ENCODE measurements at places on chromosomes 3 and 15. TPM values are rescaled to one million over a fixed set of nuclear protein-coding genes. Genes with fewer than 3 reads are reported as not detected.

- H3K4me1 ChIP-seq: peaks cover 6% of the 10 kb centered on the region
- H3K27me3 ChIP-seq: no peaks in the 10 kb centered on the region
- H3K27ac ChIP-seq: no peak overlapping the region
These were observed 42.1 kb downstream of the ESYT3 start for GRCh38 chr3:138476526-138476925.

DNA sequence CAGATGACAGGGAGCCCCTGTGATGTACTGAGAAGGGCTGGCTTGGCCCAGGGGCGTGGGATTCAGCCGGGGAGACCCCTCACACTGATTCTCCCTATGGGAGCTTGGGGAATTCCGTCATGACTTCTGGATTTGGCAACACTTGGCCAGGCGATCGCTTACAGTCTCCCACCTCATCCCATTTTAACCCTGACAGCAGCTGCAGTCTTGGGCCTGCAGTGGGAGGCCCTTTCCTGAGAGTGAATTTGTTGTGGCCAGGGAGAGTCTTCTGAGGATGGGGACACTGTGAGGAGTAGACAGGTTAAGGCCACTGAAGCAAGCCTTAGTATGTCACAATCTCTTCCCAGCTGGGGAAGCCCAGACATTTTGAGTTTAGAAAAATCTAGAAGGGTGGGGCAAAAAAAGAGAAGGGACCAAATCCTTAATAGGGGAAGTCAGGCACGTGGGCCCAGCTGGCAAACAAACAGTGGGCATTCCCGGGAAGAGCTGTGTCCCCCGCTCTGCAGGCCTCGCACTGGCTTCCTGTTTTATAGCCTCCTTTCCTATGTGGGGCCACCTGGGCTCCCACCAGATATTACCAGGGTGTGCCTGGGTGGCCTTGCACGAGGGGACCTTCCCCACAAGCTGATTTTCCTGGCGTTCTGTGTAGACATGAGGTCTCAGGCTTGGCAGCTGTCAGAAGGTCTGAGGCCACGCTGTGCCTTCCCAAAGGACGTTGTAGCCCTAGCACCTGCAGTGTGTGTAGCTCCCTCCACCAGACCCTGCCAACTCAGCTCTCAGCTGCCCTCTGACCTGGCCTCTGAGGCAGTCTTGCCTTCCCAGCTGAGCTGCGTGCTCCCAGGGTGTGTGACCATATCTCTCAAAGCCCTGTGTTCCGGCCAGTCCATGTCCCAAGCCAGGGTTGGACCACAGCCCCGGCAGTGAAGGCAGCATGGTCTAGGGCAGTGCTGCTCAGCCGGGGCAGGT lies 64.5 kb downstream of the FEM1B start:
- peaks cover 12% of the 10 kb centered on the region for H3K4me1 ChIP-seq
- H3K36me3 ChIP-seq: no peaks in the 10 kb centered on the region
- no peaks in the 10 kb centered on the region for H3K27me3 ChIP-seq

The PIGZ gene
- total RNA-seq: 5.1 TPM

The RPL29 gene
- 1,127 TPM for total RNA-seq

- no peak overlapping the region for H3K27ac ChIP-seq
- H3K36me3 ChIP-seq: no peaks in the 10 kb centered on the region
- peak; percentile 62 for DNase-seq
- H3K4me3 ChIP-seq: no peak overlapping the region
- peaks cover 46% of the 10 kb centered on the region for H3K4me1 ChIP-seq
- H3K27me3 ChIP-seq: no peaks in the 10 kb centered on the region
These were observed 129.2 kb upstream of the DPH6 start for GRCh38 chr15:35674873-35675781.

GRCh38 chr3:9415485-9416138 lies 18.2 kb downstream of the SETD5 start:
- H3K36me3 ChIP-seq: no peaks in the 10 kb centered on the region
- H3K27ac ChIP-seq: no peak overlapping the region
- peaks cover 14% of the 10 kb centered on the region for H3K4me1 ChIP-seq

The CHST2 gene
- 2.5 TPM for total RNA-seq

The ANKRD63 gene
- total RNA-seq: not detected

GRCh38 chr3:157858821-157859220 lies 247.4 kb downstream of the SHOX2 start:
- no peak overlapping the region for H3K27ac ChIP-seq
- no peak overlapping the region for H3K4me3 ChIP-seq
- no peaks in the 10 kb centered on the region for H3K4me1 ChIP-seq
- H3K27me3 ChIP-seq: no peaks in the 10 kb centered on the region
- no peaks in the 10 kb centered on the region for H3K36me3 ChIP-seq
- DNase-seq: no peak

The DPPA2 gene
- not detected for total RNA-seq

GRCh38 chr3:117306299-117306698 lies 596.7 kb downstream of the TUSC7 start:
- no peaks in the 10 kb centered on the region for H3K4me1 ChIP-seq
- H3K4me3 ChIP-seq: no peak overlapping the region
- H3K27ac ChIP-seq: no peak overlapping the region
- DNase-seq: no peak

DNA sequence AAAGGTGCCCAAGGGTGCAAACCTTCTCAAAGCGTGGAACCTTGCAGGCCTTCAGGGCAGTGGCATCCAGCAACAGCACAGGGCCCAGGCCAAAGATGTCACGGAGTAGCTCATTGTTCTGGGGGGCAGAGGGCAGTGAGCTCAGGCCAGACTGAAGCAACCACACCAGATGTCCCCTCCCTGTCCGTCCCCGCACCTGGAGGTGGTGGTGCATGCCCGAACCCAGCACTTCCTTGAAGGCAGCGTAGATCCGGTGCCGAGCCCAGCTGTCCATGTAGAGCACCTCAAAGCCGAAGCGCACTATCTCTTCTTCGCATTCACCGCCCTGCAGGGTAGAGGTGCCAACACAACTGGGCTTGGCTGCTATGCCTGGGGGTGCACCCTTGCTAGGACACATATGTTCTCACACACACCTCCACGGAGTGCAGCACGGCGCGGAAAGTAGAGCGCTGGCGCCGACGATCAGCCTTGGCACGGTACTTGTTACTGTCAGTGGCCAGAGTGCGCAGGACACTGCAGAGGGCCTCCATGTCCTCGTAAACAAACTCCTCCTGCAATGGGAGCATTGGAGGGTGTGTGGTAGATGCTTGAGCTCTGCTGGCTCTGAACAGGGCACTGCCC lies 3.7 kb downstream of the IFRD2 start:
- H3K4me1 ChIP-seq: peaks cover 11% of the 10 kb centered on the region
- DNase-seq: no peak
- H3K27ac ChIP-seq: no peak overlapping the region
- no peaks in the 10 kb centered on the region for H3K27me3 ChIP-seq
- H3K4me3 ChIP-seq: no peak overlapping the region
- peaks cover 35% of the 10 kb centered on the region for H3K36me3 ChIP-seq

GRCh38 chr15:39265261-39265660 lies 315.6 kb upstream of the THBS1 start:
- DNase-seq: no peak
- H3K27ac ChIP-seq: peak overlapping the region; percentile 89
- H3K4me3 ChIP-seq: no peak overlapping the region
- H3K36me3 ChIP-seq: no peaks in the 10 kb centered on the region

- no peak for DNase-seq
- H3K27ac ChIP-seq: no peak overlapping the region
- H3K4me1 ChIP-seq: no peaks in the 10 kb centered on the region
- H3K27me3 ChIP-seq: no peaks in the 10 kb centered on the region
These were observed 43.4 kb downstream of the COLQ start for GRCh38 chr3:15477951-15478639.

- no peak overlapping the region for H3K4me3 ChIP-seq
- peak overlapping the region; percentile 24 for H3K27ac ChIP-seq
- H3K36me3 ChIP-seq: no peaks in the 10 kb centered on the region
- DNase-seq: peak; percentile 64
- peaks cover 25% of the 10 kb centered on the region for H3K4me1 ChIP-seq
These were observed 27.0 kb downstream of the SHQ1 start for GRCh38 chr3:72821161-72821781.

- H3K27me3 ChIP-seq: no peaks in the 10 kb centered on the region
- H3K36me3 ChIP-seq: no peaks in the 10 kb centered on the region
- peak; percentile 26 for DNase-seq
These were observed 427.5 kb downstream of the VGLL3 start for GRCh38 chr3:86563400-86563970.

- H3K4me3 ChIP-seq: no peak overlapping the region
- H3K4me1 ChIP-seq: no peaks in the 10 kb centered on the region
- H3K36me3 ChIP-seq: no peaks in the 10 kb centered on the region
- no peak overlapping the region for H3K27ac ChIP-seq
- H3K27me3 ChIP-seq: peaks cover 5% of the 10 kb centered on the region
- no peak for DNase-seq
These were observed 315.0 kb upstream of the TPM1 start for GRCh38 chr15:62727501-62727900.

GRCh38 chr15:41490355-41490754 lies 3.3 kb upstream of the ITPKA start:
- peak overlapping the region; percentile 43 for H3K27ac ChIP-seq
- DNase-seq: peak; percentile 85
- H3K27me3 ChIP-seq: peaks cover 9% of the 10 kb centered on the region
- no peak overlapping the region for H3K4me3 ChIP-seq
- H3K36me3 ChIP-seq: no peaks in the 10 kb centered on the region
- H3K4me1 ChIP-seq: peaks cover 37% of the 10 kb centered on the region

The ATXN7 gene
- 34.7 TPM for total RNA-seq

DNA sequence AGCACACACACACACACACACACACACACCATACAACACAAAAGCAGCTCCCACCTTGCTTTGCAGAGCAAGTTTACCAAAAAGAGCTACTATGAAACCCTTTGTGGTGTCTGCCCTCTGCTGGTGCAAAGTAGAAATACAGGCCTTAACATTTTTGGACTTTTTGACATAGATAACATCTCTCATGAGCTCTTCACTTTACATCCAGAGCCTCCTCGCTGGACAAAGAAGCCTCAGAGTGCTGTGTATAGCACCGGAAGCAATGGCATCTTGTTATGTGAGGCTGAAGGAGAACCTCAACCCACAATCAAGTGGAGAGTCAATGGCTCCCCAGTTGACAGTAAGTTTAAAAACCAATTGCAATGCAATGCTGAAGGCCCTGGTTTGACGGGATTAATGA lies 157.9 kb downstream of the CHL1 start:
- no peak overlapping the region for H3K4me3 ChIP-seq
- no peaks in the 10 kb centered on the region for H3K27me3 ChIP-seq
- no peaks in the 10 kb centered on the region for H3K4me1 ChIP-seq
- DNase-seq: peak; percentile 10
- H3K27ac ChIP-seq: no peak overlapping the region

- DNase-seq: no peak
- no peak overlapping the region for H3K4me3 ChIP-seq
- H3K27ac ChIP-seq: no peak overlapping the region
- no peaks in the 10 kb centered on the region for H3K4me1 ChIP-seq
- no peaks in the 10 kb centered on the region for H3K36me3 ChIP-seq
These were observed 17.1 kb upstream of the XIRP1 start for GRCh38 chr3:39209329-39209970.

DNA sequence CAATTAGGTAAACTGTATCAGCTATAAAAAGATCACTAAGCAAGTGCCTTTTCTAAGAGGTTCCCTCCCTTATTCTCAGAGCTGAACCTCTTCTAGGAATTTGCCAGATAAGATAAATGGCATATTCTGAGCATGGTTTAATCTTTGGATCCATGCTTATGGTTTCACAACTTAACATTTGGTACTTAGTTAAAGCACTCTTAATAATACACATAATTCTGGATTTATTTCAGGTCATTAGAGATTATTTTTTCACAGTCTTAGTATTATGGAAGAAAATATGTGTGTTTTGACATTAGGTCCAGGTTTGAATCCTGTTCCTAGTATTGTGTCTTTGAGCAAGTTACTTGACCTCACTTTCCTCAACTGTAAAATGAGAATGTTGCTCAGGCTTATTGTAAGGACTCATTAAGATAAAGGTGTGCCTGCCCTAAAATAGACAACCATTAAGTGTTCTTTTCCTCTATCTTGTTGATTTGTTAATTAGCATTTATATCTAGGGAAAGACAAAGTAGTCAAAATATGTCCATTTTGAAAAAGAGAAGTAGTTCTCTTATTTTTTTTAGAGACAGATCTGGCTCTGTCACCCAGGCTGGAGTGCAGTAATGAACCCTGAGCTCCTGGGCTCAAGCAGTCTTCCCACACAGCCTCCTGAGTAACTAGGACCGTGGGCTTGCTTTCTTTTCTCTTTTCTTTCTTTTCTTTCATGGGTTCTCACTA lies 43.4 kb downstream of the TSC22D2 start:
- peak; percentile 11 for DNase-seq
- H3K27ac ChIP-seq: no peak overlapping the region
- H3K27me3 ChIP-seq: no peaks in the 10 kb centered on the region
- no peak overlapping the region for H3K4me3 ChIP-seq
- no peaks in the 10 kb centered on the region for H3K36me3 ChIP-seq
- H3K4me1 ChIP-seq: peaks cover 49% of the 10 kb centered on the region

DNA sequence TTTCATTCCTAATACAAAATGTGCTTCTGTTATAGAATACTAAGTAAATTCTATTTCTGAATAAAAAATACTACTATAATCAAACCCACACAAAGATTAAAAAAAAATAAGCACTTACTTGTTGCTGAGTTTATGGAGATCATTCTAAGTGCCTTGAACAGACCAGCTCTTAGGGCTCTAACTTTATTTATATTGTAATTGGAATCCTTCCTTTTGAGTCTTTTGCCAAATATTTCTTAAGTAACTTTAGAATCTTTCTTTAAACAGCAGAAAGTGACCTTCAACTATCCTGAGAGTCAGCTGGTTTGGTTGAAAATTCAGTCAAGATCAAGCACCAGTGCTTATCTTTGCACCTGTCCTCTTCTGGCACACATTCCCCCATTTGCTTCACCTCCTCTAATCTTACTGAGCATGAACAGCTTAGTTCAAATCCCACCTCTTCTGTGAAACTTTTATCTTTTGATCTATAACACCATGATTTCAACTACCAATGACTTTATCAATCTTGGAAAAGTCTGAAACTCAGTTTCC lies 149.3 kb downstream of the VPS13C start:
- H3K27ac ChIP-seq: no peak overlapping the region
- H3K27me3 ChIP-seq: no peaks in the 10 kb centered on the region
- H3K36me3 ChIP-seq: peaks cover 11% of the 10 kb centered on the region
- H3K4me3 ChIP-seq: no peak overlapping the region
- no peaks in the 10 kb centered on the region for H3K4me1 ChIP-seq
- DNase-seq: no peak

The DAPK2 gene
- 6.7 TPM for total RNA-seq

The WWTR1 gene
- total RNA-seq: 262 TPM

The SEMA5B gene
- total RNA-seq: 0.07 TPM

The FGF12 gene
- 2.5 TPM for total RNA-seq

The RBSN gene
- total RNA-seq: 23.6 TPM

GRCh38 chr3:110413266-110413665 lies 658.4 kb upstream of the NECTIN3 start:
- peaks cover 35% of the 10 kb centered on the region for H3K4me1 ChIP-seq
- no peaks in the 10 kb centered on the region for H3K27me3 ChIP-seq
- no peaks in the 10 kb centered on the region for H3K36me3 ChIP-seq
- H3K27ac ChIP-seq: peak overlapping the region; percentile 99
- no peak for DNase-seq

DNA sequence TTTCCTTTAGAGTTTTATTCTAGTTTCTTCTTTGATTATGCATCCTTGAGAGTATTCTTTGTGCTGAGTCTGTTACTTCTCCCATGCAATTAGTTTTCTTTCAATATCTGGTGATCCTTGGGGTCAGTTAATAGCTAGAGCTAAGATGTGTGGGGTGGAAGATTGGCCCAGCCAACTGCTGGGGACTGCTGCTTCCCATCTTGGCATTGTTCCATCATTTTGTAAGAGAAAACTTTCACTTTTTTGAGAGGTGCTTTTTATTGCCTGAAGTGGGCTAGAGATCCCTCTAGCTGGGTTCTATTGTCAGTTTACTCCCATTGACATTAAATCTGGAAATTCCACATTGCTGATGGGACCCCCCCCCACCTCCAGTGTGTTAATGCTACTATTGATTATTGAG lies 15.4 kb downstream of the BCL2L10 start:
- H3K27me3 ChIP-seq: no peaks in the 10 kb centered on the region
- H3K4me1 ChIP-seq: peaks cover 35% of the 10 kb centered on the region
- no peak overlapping the region for H3K27ac ChIP-seq

The EAF2 gene
- 1.5 TPM for total RNA-seq
